ENCODE measurements at places on chromosomes 1 and 21.

DNA sequence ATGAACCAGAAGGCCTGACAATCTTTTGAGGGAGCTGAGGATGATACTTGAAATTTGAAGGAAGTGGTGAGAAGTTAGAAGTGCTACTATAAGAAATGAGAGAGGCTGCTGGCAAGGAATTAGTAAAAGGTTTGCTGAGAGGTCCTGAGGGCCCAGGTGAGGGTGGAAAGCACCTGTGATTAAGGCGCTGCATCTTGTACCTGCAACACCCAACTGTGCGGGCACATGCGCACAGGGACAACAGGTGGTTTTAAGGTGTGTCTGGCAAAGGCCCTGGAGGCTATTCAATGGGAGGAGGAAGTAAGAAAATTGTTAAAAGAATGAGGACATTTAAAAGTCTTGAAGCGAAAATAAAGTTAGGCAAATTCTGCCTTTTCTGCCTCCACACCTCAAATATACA lies 349.3 kb downstream of the RGS7 start:
- no peak for ATAC-seq

DNA sequence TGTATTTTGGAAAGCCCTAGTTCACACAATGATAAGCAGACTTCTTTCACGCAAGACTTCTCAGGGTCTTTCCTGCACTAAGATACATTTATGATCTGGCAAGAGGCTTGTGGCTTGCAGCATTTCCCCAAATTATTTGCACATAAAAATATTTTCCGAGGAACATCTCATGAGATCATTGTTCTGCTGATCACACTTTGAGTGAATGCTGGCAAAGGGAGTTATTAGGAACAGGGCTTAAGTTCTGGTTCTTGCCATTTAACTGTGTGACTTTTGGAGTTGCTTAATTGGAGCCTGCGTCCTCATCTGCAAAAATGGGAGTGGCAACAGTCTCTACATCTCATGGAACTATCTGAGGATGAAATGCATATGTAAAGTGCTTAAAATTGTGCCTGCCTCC lies 50.2 kb downstream of the GADD45A start:
- ATAC-seq, result no peak

- ATAC-seq, result no peak
Measured at GRCh38 chr1:13832536-13832935, 132.5 kb downstream of the PRDM2 start.

DNA sequence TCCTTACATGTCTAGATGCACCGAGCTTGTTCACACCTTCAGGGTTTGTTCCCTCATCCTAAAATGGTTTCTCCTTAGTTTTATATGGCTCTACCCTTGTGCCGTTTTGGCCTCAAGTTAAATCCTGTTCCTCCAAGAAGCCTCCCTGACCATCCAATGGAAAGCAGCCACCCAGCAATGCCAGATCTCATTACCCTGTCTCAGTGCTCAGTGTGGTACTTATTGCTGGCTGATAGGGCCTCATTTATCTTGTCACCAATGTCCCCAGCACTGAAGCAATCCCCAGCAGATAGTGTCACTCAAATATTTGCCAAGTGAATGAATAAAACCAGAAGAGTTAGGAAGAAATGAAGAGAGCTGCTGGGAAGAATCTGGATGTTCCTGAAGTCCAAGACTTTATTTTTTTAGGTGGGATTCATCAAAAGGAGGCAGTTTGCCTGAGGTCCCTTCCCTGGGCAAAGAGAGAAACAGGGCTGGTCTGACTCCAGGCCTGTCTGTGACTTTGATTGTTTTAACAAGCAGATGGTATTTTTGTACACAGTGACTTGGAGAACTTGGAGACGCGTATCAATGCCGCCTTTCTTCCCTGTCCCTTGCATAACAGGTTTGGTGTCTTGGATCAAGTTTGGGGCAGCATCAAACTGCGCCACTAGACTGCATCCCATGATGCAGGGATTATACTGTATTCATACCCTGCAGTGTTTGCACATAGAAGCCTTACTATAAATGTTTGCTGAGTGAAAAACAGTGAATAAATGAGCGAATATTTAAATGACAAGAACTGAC lies 221.2 kb downstream of the DISC1 start:
- ATAC-seq, result no peak

DNA sequence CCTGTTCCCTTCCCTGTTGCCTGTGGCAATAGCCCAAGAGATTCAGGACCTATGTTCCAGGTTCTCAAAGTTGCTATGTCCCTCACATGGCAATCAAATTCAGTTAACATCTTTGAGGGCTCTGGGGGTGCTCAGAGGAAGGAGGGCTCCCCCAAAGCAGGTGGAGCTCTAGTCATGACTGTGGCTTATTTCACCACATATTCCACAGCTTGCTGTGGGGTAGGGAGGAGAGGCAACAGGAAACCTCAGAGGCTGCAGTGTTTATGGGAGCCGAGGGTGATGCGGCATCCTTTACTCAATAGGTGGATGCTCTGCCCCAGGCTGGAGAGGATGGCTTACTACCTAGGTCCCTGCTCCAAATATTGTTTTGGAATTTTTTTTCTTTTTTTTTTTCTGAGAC lies 1.2 kb upstream of the MKNK1 start:
- no peak for ATAC-seq

All from SK-N-SH treated with all-trans-retinoic acid at 6 μM for 48 hours (cell line).